Epithelial cell of proximal tubule (primary cell): ENCODE measurements at places on chromosomes 2 and 18.

DNA sequence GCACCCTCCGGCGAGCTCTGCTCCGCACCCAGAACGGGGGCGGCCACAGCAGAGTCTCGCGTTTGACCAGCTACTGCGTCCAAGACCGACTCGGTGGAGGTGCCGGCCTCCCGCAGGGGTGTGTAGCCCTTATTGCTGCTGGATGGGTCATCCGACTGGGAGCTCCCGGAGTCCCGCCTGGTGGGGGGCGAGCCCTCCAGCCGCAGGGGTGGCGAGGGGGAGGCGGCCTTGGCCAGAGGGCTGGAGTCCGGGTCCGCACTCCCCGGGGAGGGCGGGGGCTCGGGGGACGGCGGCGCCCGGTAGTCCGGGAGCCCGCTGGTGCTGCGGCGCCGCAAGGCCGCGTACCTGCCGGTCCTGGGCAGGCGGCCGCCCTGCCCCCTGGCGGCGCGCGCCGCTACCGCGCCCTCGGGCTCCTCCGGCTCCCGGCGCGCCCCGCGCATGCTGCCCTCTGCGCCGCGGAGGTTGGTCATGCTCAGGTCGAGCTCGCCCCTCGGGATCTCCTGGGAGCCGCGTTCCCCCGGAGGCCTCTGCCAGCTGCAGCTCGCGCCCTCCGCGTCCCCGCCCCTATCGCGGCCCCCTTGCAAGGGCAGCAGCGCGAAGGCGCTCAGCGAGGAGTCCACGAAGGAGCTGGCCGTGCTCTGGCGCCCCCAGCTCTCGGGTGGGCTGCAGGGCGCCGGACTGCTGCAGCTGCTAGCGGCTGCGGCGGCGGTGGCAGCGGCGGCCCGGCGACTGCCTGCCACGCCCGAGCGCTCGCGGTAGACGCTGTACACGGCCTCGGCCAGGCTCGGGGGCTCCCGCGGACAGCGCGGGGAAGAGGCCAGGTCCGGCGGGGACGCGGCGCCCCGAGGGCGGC, 4.8 kb downstream of the TMEM200C start:
- DNase-seq, result no peak

- DNase-seq, result no peak
Observed at GRCh38 chr2:234745347-234745746, 206.5 kb upstream of the SH3BP4 start.

- no peak for DNase-seq
Observed at GRCh38 chr2:113126845-113127645, at the start of gene IL1RN. IL1RN (plus strand) TSS chr2:113127598; CDS start chr2:113127625, 27 bp downstream.

GRCh38 chr2:156581280-156581679, 145.1 kb downstream of the GPD2 start:
- no peak for DNase-seq

- DNase-seq, result no peak
Observed at GRCh38 chr2:223075301-223076270, 23.6 kb downstream of the KCNE4 start.

DNA sequence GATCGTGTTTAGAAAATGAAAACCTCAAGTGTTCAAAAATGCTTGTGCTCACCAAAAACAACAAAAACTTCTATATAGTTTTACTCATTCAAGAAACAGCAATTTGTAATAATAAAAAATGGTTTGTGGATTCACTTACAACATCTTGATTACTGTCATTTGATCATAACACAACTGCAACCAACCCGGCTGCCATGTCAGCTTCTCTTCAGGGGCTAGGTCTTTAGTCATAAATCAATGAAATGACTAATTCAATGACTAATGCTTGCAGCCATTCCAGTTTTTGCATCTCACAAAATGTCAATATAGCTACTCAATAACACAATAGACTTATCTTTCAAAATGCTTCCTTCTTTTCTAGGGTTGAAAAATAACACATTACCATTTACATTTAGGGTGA, 128.0 kb downstream of the OLA1 start:
- no peak for DNase-seq

GRCh38 chr2:26598336-26598995, 42.7 kb downstream of the CIB4 start:
- no peak for DNase-seq

DNA sequence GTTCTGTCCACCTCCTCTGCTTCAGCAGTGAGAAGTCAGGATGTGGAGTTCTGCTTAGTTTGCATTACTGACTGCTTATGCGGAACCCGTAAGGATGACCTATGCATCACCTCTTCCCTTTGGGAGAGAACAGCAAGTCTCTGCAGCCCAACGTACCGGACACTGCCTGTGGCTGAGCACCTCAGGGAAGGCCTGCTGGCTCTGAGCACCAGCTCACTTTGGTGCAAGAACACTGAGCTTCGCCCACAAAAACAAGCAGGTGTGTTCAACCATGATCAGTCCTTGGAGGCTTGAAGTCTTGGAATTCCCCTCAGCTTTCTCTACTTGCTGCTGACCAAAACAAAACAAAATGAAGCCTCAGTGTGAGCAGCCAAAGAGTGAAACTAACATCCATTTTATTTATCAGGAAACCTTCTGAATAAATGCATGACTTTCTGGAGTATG, 52.7 kb upstream of the NCK2 start:
- peak; percentile 57 for DNase-seq

- no peak for DNase-seq
Observed at GRCh38 chr2:198296665-198297308, 492.4 kb downstream of the PLCL1 start.

DNA sequence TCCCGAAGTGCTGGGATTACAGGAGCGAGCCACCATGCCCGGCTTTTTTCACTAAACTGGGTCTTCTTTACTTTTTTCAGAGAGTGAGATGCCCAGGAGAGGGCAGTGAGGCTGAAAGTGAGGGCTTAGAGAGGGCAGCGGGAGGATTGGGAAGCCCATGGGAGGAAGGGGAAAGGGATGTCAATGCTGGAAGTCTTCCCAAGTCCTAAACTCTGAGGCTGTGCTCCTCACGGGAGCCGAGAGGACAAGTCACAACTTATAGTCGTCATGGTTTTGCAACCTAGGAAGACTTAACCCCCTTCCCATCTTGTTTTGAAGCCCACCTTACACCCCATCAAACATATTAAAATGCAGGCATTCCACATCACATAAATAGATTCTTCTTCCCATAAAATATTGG, 15.1 kb upstream of the MEP1B start:
- no peak for DNase-seq

DNA sequence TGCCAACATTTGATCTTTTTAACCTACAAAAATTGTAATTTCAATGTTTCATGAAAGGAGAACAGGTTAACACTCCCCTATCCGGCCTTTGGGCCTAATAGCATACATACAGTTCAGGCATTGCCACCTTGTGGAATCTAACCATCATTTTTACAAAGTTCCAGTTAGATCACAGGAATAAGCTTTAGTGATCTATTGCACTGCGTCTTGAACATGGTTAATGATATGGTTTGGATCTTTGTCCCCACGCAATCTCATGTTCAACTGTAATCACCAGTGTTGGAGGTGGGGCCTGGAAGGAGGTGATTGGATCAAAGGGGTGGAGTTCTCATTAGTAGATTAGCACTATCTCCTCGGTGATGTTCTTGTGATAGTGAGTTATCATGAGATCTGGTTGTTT, 58.2 kb upstream of the NEUROD1 start:
- DNase-seq, result no peak

GRCh38 chr2:150383587-150383986, 103.9 kb downstream of the RND3 start:
- no peak for DNase-seq

- DNase-seq, result no peak
Observed at GRCh38 chr2:146258071-146258470, 1586.8 kb upstream of the ACVR2A start.

DNA sequence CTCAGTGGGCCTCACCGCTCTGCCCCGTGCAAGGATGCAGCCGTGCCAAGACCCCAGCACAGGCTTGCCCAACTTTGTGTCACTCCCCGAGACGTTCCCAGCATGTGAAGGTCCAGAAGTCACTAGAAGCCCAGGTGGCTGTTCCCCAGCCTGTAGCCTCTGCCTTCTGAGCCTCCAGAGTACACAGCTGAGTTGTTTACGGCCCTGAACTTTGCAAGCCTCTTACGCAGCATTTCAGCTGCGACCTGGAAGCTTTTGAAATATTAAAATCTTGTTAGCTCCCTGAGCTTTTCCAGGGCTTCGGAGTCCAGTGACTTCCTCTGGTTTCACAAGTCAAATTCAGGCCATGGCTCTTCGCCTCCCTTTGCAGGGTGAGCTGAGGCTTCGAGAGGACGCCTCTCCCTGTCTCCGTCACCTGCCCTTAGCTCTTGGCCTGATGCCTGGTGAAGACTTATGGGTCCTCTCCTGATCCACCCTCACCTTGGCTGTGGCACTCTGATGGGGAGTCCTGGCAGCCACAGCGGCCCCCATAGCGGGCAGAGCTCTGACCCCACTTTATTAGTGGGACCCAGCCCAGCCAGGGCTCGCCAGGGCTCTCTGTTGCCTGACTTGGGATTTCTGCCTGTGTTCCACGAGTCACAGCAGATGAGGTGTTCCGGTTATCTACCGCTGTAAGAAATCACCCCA, 76.5 kb upstream of the HPCAL1 start:
- DNase-seq, result no peak

- DNase-seq, result no peak
Observed at GRCh38 chr2:227280895-227281294, 44.2 kb upstream of the MFF start.

DNA sequence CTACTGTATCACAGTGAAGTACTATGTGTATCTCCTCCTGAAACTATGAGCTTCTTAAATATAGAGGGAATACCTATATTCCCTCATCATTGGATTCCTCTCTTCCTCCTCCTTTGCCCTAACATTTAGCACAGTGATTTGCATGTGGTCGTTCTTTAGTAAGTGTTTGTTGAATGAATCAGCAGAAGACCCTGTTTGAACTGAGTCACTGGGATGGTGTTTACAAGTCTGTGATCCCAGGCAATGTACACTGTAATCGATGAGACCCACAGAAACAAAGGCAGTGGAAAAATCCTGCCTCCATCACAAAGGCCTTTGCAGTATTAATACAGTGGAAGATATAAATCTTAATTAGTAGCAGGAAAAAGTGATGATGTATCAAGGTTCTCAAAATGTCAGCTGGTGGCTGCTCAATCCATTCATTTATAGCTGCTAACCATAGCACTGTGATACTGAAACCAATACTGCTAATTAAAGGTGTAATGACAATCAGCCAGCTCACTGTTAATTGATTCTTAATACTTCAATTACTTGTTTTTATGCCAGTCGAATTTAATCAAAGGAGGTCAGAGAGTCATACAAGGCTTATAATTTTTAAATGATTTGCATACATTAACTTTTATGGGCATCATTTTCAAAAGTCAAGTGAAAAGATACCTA, 20.8 kb upstream of the MYO3B start:
- no peak for DNase-seq

GRCh38 chr2:235514627-235515363, 21.0 kb downstream of the AGAP1 start:
- peak; percentile 68 for DNase-seq

GRCh38 chr18:28108254-28108653, 68.7 kb downstream of the CDH2 start:
- DNase-seq, result no peak

DNA sequence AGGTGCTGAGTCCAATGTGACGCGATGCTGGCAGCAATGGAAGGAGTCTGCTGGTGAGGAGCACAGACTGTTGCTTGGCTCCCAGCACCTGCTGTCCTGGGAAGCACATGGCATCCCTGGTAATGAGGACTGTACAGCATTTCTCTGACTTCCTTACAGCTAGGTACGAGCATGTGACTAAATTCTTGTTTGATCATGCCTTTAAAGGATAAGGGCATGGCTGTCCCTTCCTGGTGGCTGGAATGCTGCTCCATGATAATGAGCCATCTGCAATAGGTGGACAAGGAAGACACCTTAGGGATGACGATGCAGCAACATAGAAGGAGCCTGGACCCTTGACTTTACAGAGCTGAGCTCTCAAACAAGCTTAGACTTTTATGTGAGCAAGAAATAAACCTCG, 278.0 kb upstream of the SPRED2 start:
- DNase-seq, result no peak

DNA sequence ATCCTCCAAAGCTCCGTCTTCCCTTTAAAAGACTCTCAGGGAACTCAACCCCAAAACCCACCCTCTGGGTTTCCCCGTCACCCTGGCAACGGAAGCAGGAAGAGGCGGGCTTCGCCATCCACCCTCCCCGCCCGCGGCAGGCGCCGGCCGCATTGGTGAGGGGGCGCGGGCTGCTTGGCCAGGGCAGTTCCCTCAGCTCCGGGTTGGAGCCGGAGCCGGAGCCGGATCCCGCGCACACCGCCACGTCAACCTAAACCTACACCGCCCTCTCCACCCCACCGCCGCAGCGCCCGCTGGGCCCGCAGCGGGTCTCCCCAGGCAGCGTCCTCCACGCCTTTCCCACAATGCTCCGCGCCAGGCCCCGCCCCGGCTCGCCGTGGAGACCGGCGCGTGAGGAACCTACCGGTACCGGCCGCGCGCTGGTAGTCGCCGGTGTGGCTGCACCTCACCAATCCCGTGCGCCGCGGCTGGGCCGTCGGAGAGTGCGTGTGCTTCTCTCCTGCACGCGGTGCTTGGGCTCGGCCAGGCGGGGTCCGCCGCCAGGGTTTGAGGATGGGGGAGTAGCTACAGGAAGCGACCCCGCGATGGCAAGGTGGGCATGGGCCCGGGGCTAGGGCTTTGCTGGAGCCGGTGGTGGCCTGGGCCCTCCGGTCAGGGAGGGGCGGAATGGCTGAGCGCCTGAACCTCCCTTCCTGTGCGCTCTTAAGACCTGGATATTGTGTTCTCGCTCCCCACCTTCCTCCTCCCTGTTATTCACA, at the start of gene DNAJC10:
Gene DNAJC10, plus strand, starts transcription at position 366 of the 758 bp plus-strand sequence. CDS start 1,830 bp downstream, outside the sequence.
- DNase-seq, result peak; percentile 44

DNA sequence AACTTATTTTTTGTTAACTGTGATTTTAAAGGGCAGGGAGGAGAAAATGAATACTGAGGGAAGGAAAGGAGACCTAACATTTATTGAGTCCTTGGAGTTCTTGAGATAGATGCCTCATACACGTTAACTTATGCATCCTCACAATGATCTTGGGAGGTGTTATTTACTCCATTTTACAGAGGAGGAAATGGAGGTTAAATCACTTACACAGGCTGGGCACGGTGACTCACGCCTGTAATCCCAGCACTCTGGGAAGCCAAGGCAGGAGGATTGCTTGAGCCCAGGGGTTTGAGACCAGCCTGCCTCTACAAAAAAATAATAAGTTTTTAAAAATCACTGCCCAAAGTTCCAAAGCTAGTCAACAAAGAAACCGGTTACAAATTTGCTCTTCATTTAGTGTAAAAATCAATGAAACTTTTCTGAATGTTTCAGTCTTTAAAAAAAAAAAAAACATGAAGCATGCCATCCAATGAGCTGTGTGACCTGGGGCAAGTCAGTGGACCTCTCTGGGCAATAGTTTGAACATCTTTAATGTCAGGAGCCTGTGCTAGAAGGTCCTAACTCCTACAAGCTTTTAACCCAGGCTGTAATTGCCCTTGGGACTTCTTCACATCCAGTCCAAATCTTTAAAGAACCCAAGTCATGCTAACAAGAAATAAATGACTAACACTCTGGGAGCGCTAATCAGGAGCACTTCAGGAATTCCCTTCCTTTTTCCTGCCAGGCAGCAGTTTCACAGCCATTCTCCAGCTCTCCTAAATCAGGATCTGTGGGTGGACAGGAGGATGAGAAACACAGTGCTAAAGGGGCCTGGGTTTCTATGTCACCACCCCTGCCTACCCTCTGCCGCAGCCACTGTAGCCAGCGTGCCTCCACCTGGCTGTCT, 176.4 kb downstream of the TMEM247 start:
- no peak for DNase-seq
